ENCODE measurements at places on chromosomes 11 and 22.

- DNase-seq = no peak
Measured at GRCh38 chr22:19287076-19287707, 4.3 kb downstream of the CLTCL1 start.

- no peak for DNase-seq
Measured at GRCh38 chr22:40635043-40635939, 1.2 kb downstream of the MRTFA start.

DNA sequence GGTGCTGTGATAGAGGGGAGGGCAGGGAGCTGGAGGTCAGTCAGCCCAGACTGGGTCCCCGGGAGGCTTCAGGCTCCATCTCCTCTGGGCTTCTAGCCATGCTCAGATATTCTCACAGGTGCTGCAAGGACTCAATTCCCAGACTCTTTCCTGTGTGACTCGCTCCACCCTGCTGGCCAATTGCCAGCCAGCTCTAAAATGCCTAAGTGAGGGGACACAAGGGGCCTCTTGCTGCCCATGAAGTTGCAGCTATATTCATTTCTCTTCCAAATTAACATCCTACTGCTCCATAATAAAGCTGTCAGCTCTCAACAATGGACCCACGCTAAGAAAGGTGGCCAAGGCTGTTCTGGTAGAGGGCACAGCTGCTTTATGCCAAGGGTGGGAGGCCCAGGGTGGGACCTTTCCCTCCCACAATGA, 101.5 kb downstream of the PLEKHA7 start:
- no peak for DNase-seq

DNA sequence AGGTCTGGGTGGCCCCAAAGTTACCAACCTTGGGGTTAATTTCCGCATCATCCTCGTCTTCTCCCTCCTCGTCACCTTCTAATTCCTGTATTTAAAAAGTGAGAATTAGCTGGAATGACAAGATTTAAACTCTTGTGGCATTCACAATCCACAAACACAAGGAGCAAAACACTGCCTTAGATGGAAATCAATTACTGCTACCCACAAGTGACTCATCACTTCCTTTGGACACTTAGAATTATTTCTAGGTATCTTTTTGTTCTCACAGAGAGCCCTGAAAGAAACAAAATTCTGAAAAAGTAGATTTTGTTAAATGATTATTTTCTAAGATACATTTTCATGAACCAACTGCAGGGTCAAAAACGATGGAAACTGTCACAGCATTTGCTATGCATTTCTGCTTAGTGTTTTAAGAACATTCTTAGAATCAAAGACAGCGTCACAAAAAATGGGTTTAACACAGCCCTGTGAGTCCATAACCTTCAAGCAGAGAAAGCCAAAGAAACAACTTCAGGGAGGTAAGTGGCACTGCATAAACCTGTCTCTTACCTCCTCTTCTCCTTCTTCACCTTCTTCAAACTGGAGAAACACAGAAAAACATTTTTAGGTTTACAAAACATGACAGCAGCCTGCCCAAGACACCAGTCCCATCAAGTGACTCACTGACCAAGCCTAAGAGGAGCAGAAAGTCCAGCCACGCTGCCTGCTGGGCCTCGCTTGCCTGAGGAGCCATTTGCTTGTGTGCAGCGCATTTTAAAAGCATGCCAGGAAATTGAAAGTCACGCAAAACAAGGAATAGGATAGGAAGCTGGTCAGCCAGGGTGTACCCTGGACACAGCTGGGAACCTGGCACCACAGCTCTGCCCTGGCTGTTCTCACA, 22.3 kb upstream of the PHLDA2 start:
- DNase-seq = no peak

DNA sequence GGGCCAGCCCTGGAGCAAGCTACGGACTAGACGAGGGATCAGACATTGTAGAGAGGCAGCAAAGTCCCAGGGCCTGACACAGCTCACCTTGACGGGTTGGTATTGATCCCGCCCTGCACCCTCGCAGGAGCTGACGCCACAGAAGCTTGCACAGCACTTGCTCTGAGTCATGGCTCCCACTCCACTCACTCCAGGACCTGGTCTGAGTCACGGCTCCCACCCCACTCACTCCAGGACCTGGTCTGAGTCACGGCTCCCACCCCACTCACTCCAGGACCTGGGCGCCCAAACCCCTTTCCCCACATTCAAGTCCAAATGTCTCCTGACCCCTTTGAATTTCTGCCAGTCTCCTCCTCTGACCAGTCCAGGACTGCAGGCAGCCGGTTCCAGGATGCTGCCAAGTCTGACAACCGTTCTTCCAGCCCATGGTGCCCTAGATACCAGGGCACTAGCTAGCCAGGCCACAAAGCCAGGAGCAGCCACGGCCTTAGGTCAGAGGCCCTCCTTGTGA, 6.0 kb upstream of the PNPLA5 start:
- peak; percentile 65 for DNase-seq

DNA sequence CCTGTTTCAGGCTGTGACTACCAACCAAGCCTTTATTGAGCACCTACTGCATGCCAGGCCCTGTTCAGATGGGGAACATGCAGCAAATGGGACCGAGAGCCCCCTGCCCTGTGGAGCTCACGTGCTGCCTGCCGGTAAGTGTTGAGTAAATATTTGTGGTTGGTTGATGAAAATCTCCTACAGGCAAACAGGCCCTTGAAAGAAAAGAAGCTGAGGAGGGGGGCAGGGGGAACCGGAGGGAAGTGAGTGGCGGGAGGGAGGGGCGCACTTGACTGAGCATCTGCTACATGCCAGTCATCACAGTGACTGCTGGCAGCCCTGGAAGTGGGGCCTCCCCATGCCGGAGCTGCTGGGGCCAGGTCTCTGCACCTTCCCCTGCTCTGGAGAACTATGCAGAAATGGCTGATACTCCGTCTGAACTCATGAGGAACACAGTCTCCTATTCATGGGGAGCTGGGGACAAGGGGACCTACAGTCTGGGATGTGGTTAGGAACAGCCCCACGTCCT, 34.2 kb downstream of the MACROD1 start:
- DNase-seq = no peak

- DNase-seq = no peak
Measured at GRCh38 chr11:73055655-73056354, 86.3 kb downstream of the FCHSD2 start.

- DNase-seq = no peak
Measured at GRCh38 chr11:130180896-130181294, 21.3 kb downstream of the ST14 start.

DNA sequence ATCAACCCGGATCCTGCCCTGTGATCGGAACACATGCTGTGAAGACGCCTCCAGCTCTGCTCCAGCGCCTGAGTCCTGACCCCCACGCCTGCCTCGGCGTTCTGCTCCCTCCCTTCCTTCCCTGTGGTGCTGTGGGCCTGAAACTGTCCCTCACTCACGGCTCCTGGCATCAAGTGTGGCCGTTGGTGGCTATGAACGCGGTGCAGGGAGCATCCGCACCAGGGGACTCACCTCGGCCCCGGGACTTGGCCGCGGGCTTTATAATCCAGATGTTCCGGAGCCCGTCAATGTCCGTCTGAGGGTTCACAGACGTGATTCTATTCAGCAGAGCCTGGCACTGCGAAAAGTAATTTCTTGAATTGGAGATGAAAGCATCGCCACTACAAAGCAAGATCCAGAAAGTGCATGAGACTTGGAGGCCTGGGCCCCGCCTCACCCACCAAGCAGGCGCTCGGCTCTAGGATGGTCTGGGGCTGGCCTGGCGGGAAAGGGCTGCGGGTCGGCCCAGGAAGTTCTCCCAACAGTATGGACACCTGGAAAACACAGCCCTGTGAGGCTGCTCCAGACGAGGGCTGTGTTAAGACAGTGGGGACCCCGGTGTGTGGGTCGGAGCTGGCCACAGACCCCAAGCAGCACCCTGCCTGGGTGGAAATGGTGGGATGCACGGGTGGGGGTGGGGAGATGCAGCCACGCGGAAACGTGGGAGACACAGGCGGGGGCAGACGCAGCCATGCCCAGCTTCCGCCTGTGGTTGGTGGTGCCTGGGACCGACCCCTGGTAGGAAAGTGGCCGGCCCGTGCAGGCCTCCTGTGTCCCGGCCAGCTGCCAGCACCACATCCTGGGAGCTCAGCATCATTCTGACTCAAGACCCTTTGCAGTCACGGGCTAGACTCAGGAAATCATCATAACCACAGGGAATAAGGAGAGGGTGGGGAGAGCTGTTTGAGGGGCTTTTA, 21.8 kb upstream of the IL17REL start:
- DNase-seq = no peak

GRCh38 chr22:42301077-42301741, 30.8 kb upstream of the TCF20 start:
- no peak for DNase-seq

DNA sequence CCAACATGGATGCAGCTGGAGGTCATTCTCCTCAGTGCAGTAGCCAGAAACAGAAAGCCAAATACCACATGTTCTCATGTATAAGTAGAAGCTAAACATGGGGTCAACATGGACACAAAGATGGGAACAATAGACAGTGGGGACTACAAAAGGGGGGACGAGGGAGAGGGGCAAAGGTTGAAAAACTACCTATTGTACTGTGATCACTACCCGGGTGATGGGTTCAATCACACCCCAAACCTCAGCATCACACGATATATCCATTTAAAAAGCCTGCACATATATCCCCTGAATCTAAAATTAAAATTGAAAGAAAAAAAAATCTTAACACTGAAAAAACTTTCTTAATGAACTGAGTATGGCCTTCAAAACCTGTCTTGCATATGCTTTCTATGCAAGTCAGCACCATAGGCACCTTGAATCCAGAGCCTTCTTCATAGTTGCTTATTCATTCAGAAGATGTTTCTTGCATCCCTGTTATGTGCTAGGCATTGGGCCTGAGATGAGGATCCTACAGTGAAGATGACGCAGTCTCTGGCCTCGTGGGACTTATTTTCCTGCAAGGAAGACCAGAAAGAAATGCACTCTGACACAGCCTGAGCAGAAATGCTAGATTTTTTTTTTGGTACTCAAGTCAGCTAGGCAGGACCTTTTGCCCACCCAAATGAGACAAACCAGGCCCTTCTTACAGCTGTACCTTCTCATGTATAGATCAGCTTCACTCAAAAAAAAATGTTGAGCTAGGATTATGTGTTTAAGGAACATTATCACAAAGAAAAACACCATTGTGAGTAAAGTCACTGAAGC, 21.0 kb downstream of the NNMT start:
- no peak for DNase-seq

- no peak for DNase-seq
Measured at GRCh38 chr11:17505146-17505545, 28.5 kb upstream of the ABCC8 start.

DNA sequence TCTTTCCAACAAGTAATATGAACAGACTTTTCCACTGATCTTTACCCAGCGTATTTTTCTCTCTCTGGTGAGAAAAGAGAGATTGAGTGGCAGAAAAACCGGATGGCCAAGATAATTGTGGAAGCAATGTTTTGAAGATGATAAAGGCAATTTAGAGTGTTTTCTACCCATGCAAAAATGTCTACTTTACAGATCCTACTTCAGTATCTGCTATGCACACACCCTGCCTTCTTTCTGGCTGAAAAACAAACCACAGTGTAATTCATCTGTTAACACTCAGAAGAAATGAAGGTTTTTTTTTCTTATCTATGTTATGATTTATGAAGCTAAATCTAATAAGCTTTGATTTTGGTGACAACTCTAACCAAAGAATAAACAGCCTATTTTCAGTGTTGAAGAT, 56.8 kb downstream of the SLC5A12 start:
- DNase-seq = no peak

- peak; percentile 18 for DNase-seq
Measured at GRCh38 chr22:36144886-36145541, 15.5 kb downstream of the APOL3 start.

- DNase-seq = peak; percentile 76
Measured at GRCh38 chr11:62709247-62710000, 1.9 kb downstream of the GNG3 start.

DNA sequence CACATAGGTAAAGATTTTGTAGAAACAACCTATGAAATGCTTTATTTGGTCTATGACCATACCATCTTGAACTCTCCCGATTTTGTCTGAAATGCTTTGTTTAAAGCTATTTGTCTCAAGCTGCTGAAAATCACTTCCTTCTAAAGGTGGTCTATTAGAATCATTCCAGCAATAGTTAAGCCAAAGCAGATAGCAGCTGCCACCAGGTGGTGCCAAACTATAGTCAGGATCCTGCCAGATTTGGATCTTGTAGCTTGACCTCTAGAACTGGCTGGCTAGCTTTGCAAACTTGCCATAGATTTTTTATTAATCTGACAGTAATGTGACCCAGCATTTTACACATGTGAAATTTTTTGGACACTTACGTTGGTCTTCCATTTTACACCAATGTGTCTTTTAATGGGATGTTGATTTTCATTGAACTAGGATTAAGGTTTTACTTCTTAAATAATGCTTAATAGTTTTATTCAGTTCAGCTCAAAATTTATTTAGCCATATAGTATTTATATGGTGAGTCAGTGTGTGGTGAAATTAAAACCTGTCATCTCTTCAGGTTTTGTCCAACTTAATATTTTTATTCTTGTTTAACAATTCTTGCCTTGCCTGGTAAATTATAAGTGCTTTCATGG, 19.7 kb downstream of the CTR9 start:
- DNase-seq = peak; percentile 12

DNA sequence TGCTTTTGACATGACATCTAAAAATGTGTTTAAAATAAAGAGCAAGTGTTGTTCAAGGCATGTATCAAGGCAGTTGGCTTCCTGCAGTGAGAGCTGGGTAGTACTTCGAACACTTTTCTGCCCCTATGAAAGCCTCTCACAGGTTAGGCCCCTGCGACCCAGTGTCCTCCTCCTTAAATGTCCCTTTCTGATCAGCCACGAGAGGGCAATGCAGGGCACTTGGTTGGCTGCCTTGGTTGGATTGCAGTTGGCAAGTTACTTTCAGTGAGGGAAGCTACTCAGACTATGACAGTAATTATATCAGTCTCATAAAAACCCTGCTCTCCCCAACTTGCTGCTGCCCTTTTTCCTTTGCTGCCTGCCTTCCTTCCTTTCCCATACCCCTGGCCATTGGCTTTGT, 743.8 kb downstream of the NTM start:
- peak; percentile 14 for DNase-seq

DNA sequence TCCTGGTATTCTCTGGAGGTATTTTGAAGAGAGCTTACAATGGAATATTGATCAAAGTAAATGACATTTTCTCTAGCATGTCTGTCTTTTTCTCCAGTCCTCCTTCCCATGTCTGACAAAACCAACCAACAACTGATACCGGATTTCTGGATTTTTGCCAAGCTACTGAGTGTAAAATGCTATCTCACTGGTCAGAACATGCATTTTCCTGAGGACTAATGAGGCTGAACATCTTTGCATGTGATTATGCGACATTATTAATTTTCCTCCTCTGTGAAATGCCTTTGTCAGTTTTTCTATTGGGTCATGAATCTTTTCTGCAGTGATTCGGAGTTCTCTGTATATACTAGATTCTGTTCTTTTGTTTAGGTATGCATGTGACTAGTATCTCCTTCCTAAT, 51.4 kb downstream of the CDON start:
- no peak for DNase-seq

DNA sequence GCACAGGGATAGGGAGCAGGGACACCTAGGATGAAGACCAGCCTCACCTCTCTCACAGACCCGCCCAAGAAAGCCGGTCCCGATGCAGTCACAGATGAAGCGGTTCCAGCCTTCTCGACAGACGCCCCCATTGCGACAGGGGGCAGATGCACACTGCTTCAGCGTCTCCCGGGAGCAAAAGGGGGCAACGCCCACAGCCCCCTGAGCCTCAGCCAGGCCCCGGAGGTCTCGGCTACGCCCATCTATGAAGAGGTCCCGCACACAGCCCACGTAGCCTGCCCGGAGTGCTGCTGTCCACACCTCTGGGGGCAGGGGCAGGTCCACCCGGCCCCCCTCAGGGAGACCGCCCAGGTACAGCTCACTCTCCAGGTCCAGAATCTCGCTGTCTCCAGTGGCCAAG, 62.3 kb downstream of the NRXN2 start:
- no peak for DNase-seq
